ENCODE measurements at places on chromosomes 2 and 18. TPM values are rescaled to one million over a fixed set of nuclear protein-coding genes. Genes with fewer than 3 reads are reported as not detected.

DNA sequence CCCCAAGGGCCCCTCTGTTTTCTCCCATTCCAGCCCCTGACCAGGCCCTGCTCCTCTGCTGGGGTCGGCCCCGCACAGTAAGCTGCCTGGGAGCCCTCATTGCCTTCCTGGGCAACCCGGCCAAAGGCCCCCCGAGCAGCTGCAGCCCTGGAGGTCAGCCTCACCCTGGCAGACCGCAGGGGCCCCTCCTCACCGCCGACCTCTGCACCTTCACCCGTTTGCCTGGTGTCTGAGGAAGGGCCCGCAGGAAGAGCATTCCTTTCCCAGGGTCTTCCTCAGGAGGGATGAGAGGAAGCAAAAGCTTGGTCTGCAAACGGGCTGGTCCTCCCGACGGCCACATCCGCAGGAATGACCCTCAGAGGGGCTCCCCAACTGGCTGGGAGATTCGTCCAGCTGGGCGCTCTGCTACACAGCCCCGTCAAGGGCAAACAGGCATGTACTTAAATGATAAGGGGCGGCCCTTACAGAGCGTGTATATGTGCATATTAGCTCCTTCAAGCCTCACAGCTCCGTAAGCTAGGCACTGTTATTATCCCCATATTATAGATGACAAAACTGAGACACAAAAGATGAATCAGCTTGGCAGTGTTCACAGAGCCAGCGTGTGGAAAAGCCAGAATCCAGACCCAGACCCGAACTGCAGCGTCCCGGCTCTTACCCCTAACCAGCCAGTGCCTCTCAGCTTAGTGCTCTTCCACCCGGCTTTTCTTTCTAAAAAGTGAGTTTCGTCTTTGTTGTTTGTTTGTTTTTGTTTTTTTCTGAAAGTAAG is 52.8 kb downstream of the SLC4A1AP start:
- DNase-seq: no peak

- DNase-seq: no peak
These were observed 5.7 kb downstream of the CPS1 start for GRCh38 chr2:210562091-210562490.

GRCh38 chr2:127011796-127012195 is 95.2 kb downstream of the BIN1 start:
- DNase-seq: no peak

DNA sequence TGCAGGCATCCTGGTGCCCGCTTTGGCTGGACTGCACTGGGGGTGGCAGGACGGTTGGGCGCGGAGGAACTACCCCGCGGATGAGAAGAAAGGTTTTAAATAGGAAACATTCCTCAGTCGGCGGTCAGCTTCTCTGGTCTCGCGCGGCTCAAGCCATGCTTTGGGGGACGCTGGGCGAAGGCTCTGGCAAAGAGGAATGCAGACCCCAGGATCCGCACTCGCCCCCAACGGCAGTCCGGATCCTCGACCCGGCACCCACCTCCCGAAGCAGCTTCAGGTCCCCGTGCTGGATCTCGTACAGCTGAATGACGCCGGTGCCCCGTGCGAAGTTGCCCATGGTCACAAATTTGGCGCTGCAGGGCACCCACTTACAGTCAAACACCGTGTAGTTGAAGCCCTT is 686 bp upstream of the PNO1 start:
- DNase-seq: no peak

DNA sequence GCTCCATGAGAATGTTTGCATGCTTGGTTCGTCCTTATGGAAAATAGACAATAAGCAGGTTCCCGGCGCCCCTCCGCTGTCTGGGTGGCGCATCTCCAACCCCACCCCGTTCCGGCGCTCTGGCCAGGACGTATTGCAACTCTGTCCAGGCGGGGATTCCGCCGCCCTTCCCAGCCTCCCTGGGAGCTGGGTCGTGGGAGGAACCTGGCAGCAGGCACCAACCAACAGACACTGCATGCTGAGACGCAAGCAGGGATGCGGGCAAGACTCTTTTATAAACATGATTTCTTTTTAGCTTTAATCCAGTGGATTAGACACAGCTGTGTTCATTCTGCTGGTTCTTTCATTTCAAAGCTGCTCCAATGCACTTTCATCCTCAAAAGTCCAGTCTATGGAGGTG is 240.2 kb downstream of the SH3BP4 start:
- no peak for DNase-seq

Gene ALLC
- not detected for total RNA-seq

DNA sequence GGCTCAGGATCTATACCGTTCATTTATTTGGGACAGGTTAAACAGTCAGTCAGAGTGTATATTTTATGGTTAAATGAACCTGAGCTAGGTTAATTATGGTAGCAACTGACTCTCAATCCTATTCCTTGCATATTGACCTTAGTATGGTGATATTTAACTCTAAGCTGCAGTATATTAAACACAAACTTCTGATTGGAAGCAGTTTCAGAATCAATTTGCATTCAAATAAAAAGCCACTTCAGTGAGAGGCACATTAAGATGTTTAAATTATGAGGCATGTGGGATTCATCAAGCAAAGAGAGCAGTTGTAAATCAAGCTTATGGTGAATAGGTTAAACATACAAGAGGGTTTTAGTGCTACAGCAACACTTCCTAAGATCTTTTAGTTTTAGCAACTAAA is 40.4 kb downstream of the FRZB start:
- no peak for DNase-seq

Gene STPG4
- not detected for total RNA-seq

- peak; percentile 68 for DNase-seq
These were observed 8.6 kb upstream of the CRYBA2 start for GRCh38 chr2:219001577-219002394.

Gene CXCR1
- total RNA-seq: not detected

GRCh38 chr2:42193722-42194187 is 24.6 kb downstream of the EML4 start:
- DNase-seq: no peak

DNA sequence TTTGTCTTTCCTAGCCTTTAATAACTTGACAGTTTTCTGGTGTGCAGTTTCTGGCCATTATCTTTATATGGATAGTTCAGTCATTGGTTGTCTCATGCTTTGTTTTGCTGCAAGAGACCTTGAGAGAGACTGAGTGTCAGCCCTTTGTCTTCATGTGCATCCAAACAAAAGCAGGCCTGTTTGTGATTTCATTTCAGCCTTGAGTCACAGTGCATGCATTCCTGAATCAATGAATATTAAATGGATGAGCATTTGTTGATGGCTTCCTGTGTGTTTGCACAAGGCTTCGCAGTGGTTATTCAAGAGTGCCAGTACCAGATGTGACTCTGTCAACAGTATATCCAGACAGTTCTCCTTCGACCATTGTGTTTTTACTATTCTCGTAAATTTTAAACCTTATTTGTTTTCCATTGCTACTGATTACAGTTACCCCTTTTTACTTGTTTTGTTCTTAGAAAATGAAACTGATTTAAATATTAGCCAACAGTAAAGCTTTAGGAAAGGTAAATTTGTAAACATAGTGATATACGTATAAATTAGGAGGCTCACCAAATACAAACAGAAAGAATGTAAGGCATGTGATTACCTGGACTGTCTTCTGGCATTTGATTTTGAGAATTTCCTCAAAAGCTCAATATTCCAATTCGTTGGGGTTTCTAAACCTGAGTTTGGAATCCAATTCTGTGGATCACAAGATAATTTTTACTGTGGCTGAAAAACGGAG is 319.8 kb downstream of the CTNNA2 start:
- no peak for DNase-seq

Gene ZNF512
- total RNA-seq: 21.0 TPM

Gene GAREM2
- 2.7 TPM for total RNA-seq

Gene MERTK
- total RNA-seq: 0.44 TPM

Gene POTEE
- total RNA-seq: 0.37 TPM

GRCh38 chr18:50696929-50697328 is 122.9 kb downstream of the MRO start:
- DNase-seq: no peak

DNA sequence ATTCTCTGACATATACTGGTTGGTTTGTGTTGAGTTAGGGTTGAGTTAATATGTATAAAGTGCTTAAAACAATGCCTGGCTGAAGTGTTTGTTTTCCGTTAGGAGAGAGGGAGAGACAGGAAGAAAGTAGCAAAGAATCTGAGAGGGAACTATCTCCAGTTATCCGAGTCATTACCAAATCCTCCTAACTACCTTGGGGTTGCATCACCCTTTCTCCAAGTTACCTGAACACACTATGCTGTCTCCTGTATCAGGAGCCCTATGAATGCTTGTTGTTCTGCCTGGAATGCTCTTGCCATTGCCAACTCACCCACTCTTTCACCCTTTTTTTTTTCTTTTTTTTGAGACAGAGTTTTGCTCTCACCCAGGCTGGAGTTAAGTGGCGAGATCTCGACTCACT is 47.9 kb upstream of the ITGAV start:
- DNase-seq: no peak

GRCh38 chr2:54889053-54889452 is 161.2 kb downstream of the RTN4 start:
- DNase-seq: no peak

Gene DSG4
- not detected for total RNA-seq

Gene KCNG3
- 0.48 TPM for total RNA-seq

DNA sequence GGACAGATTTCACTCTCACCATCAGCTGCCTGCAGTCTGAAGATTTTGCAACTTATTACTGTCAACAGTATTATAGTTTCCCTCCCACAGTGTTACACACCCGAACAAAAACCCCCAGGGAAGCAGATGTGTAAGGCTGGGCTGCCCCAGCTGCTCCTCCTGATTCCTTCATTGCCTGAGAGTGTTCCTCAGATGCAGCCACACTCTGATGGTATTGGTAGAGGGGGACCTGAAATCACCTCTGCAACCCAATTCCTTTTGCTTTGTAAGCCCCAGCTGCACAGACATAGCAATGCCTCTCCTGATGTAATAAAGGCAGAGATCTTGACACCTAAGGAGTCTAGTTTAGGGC is 1529.8 kb downstream of the RPIA start:
- no peak for DNase-seq

Gene CYP20A1
- total RNA-seq: 19.8 TPM

GRCh38 chr18:25262920-25263319 is 89.0 kb downstream of the ZNF521 start:
- no peak for DNase-seq

Gene ZNF892
- total RNA-seq: 3.1 TPM

DNA sequence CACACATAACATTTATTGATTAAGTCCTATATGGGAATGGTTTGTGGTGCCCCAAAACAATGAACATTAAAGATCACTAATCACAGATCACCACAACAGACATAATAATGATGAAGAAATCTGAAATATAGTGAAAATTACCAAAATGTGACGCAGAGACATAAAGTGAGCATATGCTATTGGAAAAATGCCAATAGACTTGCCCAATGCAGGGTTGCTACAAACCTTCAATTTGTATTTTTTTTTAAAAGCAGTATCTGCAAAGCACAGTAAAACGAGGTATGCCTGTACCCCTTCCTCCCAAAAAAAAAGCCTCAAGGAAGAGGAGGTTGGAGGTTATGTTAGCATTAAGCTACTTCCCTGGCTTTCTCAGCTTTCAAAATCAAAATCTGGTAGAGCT is 131.1 kb downstream of the RBMS1 start:
- DNase-seq: no peak

GRCh38 chr2:143901185-143901842 is 618.6 kb downstream of the ZEB2 start:
- no peak for DNase-seq
